ENCODE measurements at places on chromosomes 7 and 10.

DNA sequence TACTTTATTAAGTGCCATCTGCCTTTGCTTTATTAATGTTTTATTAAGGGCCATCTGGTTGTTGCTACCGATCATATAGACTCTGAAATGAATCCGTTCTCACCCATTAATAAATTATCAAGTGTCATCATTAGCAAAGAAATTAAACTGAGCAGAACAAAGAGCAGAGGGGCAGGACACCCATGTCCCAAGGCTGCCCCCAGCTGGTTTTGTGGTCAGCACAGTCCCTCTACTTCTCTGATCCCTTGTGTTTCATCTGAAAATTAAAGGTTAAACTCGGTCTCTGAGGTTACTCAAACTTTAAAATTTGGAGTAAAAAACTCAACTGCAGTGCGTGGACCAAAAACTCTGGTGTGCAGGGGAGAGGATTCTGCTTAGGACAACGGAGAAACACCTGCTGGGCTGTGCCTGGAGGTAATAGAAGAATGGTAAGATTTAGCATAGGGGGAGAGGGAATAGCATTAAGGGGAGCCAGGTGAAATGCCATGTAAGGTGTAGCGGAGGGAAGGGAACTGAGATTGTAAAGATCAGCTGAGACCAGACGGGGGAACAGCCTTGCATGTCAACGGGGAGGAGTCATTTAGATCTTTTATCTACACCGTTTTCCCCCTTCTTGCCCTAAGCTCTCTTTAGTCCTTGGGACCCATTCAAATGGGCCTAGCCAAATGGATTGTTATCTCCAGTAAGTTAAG, 10.8 kb upstream of the GSDME start:
- no peak for DNase-seq

- no peak for DNase-seq
Observed at GRCh38 chr7:375321-375831, 85.4 kb downstream of the FOXL3 start.

- no peak for DNase-seq
Observed at GRCh38 chr7:42961170-42961569, 29.0 kb downstream of the MRPL32 start.

GRCh38 chr10:26593896-26594295, 103.6 kb upstream of the PDSS1 start:
- DNase-seq = no peak

DNA sequence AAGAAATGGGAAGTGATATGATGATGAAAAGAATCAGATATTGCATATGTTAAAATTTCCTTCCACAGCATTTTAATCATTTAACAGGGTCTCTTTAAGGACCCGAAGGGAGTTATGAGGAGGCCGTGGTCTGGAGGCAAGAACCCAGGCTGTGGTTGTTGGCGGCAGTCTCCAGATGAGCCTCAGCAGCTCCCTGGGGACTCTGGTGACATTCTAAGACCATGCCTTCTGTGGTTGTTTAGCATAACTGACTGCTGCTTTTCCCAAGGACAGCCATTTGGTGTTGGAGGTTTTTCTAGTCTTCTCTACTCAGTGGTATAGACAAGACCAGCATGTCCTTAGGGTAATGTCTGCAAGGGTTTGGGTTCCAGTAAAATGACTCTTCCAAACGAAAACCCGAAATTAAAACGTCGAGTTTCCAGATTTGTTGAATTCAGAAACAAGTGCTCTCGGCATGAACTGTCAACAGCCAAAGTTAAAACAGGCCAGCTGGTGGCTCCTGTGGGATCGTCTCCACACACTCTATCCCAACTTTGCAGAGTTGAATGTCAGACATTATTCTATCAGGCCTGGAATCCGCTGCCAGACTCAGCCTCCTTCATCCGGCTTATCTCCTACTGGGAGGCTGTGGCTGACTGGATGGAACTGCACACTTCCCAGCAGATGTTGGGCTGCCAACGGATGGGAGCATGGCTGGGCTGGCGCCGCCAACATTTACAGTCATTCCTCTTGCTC, 183.1 kb downstream of the TAX1BP1 start:
- DNase-seq = no peak
